EL (cell line): ENCODE measurements at places on chromosomes 7 and 10.

GRCh38 chr7:24843821-24844434, 86.7 kb upstream of the GSDME start:
- DNase-seq = no peak

DNA sequence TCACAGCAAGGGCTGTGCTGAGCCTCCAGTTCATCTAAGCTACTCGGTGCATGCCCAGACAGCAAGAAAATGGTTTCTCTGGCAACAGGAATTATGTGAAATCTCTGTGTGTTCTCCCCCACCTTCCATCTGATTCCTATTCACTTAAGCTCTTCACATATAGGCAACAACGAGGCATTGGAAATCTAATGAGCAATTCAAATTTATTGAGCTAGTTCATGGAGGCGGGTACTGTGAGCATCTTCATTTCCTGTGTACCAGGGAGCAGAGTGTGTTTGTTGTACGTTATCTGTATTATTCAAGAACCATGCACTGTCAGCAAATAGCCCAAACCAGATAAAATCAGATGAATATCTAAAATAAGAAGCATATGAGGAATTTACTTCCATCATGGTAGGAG, 739.1 kb downstream of the MAGI2 start:
- no peak for DNase-seq

DNA sequence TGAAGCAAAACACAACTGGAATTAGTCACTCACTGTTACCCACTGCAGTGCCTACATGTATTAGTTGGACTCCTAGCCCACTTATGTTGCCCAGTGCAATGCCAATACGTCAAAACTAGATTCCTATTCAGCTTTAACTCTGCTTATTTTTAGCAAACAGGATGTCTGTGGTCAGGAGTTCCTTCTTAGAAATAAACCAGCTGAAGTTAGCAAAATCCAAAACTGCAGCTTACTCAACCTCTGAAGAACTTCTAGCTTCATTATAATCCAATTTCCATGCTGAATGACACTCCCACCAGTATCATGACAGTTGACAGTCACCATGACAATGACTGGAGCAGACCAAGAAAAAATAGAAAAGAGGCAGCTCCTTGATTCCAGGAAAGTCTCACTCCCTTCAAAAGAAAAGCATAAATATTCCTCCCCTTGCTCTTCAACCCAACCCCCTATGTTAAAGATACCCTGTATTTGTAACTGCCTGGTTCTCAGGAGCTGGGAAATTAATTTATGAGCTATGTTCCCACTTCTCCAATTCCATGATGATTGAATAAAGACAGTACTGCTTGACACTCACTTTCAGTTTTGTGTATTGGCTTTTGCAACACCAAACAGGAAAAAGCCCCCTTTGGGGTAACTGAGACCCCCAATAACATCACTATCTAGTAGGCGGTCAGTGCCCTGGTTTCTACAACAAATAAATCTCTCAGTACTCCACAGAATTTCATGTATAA, 327.4 kb downstream of the SORCS1 start:
- DNase-seq = no peak

DNA sequence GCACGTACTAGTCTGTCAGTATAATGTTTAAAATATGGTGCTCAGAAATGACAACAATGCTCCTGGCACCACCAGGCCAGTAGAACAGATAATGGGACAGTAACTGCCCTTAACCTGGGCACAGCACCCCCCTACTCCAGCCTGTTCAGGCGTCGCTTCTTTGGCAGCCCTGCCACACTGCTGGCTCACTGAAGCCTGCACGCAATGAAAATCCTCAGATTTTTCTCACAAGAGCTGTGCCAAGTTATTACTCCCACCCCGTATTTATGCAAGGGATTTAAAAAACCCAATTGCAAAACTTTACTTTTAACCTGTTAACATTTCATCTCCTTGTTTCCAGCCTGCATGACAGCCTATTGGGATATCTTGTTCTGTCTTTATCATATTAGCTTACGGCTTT, 56.6 kb upstream of the LAMB1 start:
- no peak for DNase-seq

GRCh38 chr7:135980665-135981180, 3.6 kb upstream of the MTPN start:
- DNase-seq = peak; percentile 50
